ENCODE measurements at places on chromosomes 5 and 9.

DNA sequence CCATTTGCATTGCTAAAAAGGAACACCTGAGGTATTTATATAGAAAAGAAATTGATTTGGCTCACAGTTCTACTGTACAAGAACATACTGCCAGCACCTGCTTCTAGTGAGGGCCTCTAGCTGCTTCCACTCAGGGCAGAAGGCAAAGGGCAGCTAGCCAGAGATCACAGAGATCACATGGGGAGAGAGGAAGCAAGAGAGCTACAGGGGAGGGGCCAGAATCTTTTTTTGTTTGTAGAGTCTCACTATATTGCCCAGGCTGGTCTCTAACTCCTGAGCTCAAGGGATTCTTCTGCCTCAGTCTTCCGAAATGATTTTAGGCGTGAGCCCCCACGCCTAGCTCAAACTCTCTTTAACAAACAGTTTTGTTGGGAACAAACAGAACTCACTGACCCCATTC lies 6.1 kb downstream of the SLCO4C1 start:
- DNase-seq, result no peak

GRCh38 chr5:151667083-151667482 lies 19.6 kb downstream of the SPARC start:
- DNase-seq, result no peak

DNA sequence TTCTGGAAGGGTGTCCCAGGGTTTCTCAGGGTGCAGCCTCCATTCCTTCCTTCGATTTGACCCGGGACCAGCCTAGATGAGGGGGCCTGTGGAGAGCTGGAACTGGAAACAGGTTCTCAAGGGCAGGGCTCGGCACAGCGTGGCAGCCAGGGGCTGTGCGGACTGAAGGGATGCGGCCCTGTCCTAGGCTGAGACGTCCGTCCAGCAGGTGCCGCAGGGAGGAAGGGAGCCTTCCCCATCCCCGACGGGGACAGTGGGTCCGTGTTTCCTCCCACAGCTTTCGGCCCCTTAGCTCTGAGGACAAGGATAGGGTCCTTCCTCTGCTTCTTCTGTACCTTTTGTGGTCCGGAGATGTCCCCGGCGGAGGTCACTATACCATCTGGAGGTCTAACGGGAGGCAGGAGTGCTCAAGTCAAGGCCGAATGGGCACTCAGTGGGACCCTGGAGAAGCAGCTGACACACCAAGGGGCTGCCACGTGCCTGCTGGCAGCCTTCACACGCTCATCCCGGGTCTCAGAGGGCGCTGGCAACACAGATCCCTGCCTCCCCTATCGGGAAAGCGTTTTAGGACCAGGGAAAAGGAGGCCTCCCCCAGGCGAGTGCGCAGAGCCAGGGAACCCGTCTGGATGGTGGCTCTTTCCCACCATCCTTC lies 49.9 kb downstream of the USP20 start:
- peak; percentile 59 for DNase-seq

- DNase-seq, result no peak
Measured at GRCh38 chr9:110197330-110198187, 10.4 kb downstream of the C9orf152 start.

GRCh38 chr9:83036043-83036442 lies 26.9 kb downstream of the RASEF start:
- no peak for DNase-seq

DNA sequence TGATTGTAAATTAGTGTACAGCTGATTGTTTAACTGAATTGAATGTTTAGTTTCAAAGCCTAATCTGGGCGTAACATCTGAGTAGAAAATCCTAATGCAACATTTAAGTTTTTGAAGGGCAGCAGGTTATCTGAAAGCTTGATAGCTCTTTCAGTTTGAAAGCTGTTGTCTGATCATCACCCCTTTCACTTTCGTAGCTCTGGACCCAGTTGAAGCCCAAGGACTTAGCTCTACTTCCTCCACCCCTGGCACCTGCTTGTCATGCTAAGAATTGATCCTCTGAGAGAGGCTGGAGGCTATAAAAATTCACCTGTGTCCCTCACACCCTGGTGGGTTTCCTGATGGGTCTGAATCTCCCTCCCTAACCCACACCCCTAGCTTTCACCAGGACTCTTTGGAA lies 86.0 kb downstream of the ZFAND5 start:
- DNase-seq, result no peak

DNA sequence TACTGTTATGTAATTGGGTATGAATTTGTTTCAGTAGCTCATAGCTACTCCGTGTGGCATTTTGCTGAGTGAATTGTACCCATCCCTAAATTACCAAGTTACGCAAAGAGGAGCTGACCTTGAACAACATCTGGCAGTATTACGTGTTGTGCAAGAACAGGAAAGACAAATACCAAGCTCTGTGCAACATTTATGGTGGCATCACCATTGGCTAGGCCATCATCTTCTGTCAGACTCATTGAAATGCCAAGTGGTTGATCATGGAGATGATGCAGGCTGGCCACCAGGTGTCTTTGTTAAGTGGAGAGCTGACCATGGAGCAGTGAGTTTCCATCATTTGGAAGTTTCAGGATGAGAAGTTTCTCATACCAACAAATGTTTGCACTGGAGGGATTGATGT lies 15.0 kb downstream of the ZSWIM6 start:
- DNase-seq, result no peak

GRCh38 chr9:36970007-36970888 lies 63.8 kb downstream of the PAX5 start:
- DNase-seq, result no peak

DNA sequence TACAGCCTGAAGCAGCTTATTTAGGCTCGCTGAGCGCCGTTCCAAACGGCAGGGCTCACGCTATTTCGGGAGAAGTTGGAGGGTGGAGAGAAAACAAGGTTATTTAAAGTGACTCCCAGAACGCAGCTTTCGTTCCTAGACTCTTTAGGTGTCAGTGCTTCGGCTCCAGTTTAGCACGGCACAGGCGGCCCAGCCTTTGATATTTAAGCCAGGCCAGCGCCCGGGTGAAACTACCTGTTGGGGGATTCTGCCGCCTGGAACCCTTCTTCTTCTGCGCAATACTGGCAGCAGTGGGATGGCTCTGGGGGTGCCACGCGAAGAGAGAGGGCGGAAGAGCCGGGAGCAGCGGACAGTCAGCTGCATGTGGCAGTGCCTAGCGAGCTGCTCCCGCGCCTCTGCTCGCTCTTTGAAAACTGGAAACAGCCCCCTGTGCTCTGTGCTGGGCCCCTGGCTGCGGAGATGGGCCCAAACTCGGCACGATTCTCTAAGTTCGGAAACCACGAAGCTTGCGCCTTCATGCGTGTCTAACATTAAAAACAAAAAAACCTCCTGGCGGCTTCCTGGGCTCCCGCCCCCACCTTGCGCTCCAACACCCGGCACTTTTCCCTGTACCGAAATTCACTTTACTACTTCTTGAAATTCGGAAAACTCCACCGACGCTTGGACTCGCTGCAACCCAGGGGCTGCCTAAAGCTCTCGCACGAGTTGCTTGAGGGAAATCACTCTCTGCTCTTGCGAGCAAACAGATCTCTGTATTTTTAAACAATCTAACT lies 34.6 kb upstream of the NFIB start:
- DNase-seq, result no peak

DNA sequence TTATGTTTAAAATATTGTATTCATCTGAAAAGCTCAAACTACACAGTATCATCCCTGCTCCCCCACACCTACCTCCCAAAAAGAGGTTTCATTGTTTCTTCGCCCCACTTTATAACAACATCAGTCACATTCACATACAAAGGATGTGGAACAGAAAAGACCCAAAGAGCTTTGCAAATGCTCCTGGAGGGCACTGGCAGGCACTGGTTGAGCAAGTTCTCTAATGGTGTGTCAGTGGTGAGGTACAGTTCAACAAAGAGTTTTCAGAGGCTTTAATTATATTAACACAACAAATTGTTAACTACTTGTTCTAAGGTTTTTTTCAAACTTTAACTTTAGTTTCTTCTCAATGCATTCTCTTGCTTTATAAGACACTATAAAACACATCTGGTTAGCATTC lies 54.1 kb upstream of the ECM2 start:
- DNase-seq, result no peak

DNA sequence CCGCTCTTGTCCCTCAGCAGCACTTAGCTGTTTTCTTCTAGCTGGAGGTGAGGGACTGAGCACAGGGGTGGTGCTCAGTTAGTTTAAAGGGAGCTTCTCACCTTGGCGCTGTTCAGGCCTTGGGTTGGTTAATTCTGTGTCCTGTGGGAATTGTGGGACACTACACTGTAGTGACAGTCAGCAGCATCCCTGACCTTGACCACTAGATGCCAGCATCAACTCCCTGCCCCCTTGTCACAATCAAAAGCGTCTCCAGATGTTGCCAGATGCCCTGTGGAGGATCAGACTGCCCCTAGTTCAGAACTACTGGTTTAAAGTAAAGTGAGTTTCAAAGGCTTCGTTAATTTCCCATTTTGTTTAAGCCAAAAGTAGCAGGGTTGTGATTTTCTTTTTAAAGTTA lies 65.5 kb upstream of the DMRT3 start:
- DNase-seq, result no peak

DNA sequence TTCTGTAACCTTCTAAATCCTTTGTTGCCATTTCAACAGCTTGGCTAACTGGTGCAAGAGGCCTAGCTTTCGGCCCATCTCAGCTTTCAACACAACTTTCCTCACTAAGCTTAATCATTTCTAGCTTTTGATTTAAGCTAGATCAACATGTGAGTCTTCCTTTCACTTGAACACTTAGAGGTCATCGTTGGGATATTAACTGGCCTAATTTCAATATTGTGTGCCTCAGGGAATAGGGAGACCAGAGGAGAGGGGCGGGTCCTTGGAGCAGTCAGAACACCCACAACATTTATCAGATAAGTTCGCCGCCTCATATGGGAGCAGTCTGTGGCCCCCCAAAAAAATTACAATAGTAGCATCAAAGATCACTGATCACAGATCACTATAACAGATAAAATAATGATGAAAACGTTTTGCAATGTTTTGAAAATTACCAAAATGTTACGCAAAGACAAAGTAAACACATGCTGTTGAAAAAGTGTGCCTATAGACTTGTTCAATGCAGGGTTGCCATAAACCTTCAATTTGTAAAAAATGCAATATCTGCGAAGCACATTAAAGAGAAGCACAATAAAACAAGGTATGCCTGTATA lies 66.8 kb upstream of the PCSK1 start:
- no peak for DNase-seq

DNA sequence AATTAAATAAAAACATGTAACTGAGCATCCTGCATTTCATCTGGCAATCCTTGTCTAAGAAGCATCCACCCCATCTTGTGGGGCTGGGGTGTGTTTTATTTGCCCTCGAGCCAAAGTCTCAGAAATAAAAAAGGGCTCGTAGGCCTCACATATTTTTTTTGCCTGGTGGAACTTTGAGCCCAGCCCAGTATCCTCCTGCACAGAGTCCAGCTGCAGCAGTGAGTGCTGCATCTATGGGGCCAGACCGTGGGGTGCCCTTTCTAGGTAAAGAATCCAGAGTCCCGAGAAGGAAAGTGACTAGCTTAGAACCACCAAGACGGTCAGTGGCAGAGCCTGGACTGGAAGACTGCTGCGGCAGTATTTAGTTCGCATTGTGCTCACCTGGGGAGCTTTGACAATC lies 33.1 kb downstream of the NEURL1B start:
- no peak for DNase-seq

DNA sequence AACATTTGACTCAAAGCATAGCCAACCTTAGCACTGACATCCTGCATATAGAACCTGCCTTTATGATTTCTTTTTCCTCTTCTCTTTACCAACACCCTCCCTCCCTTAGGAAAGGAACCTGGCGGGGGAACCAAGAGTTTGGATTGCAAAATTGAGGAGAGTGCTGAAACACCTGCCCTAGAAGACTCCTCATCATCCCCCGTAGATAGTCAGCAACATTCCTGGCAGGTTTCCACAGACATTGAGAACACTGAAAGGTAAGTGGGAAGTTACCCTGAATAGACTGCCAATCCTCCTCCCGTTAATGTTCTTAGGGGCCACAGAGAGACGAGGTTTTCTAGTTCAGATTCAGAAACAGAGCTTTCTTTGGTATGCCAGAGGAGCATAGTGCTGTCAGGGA lies 88.8 kb downstream of the RGS7BP start:
- no peak for DNase-seq

GRCh38 chr5:169369130-169369529 lies 68.2 kb upstream of the SLIT3 start:
- no peak for DNase-seq

DNA sequence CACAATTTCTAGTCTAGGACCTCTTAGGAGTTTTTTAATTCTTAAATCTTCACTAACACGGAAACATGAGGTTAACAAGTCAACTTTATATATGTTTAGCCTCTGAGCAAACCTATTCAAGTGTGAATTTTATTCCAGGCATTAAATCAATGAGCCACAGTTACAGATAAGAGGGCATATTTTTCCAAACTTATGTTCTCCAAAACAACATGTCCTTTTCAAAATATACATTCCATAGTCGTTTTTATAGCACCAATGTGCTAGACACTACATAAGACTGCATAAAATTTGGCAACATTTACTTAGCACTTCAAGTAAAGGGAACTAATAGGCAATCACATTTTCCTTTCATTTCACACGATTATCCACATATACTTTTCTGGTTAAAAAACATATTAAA lies 6.5 kb downstream of the TMEM245 start:
- no peak for DNase-seq

DNA sequence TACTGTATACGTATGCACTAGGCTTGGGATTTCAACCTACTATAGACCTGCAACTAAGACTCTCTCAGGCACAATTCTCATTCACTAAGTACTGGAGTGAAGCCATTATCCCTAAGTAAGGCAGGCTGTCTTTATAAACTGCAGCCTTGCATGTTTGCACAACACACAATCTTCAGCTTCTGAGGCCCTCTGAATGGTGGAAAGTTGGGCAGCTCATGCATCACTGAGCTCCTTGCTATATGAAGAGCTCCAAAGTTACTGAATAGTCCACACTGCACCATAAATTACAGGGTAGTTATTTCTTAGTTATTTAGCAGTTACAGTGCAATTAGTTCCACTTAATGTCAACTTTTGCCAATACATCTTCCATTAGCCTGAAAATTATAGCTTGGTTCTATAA lies 384.6 kb downstream of the BRINP1 start:
- no peak for DNase-seq

- DNase-seq, result no peak
Measured at GRCh38 chr5:114312658-114313057, 49.2 kb upstream of the KCNN2 start.

- DNase-seq, result no peak
Measured at GRCh38 chr5:53501054-53501453, 20.6 kb downstream of the FST start.

DNA sequence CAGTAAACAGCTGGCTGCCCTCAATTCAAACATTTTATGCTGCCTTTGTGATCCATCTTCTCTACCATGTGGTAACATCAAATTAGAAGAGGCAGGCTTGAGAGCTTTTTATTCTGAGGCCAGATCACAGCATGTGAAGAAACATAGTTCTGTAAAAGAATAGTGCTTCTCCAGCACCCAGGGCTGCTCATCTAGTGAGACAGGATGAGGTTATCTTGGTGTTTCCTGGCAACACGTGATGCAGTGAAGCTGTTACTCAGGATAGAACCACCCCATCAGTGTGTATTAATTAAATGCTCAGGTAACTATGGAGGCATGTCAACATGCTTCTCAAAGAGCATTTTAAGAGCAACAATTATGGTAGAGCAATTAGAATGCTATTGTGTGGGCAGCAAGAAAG lies 400.5 kb upstream of the ACO1 start:
- no peak for DNase-seq

All from activated CD4-positive, alpha-beta T cell treated with anti-CD3 and anti-CD28 coated beads, Interleukin-10, Interleukin-2, amounts not matched to agents 100 ng/mL and 50 ng/mL, durations not matched to agents 16 hours and 8 hours (primary cell).